ENCODE measurements at places on chromosomes 5 and 9. TPM values are rescaled to one million over a fixed set of nuclear protein-coding genes. Genes with fewer than 3 reads are reported as not detected.

DNA sequence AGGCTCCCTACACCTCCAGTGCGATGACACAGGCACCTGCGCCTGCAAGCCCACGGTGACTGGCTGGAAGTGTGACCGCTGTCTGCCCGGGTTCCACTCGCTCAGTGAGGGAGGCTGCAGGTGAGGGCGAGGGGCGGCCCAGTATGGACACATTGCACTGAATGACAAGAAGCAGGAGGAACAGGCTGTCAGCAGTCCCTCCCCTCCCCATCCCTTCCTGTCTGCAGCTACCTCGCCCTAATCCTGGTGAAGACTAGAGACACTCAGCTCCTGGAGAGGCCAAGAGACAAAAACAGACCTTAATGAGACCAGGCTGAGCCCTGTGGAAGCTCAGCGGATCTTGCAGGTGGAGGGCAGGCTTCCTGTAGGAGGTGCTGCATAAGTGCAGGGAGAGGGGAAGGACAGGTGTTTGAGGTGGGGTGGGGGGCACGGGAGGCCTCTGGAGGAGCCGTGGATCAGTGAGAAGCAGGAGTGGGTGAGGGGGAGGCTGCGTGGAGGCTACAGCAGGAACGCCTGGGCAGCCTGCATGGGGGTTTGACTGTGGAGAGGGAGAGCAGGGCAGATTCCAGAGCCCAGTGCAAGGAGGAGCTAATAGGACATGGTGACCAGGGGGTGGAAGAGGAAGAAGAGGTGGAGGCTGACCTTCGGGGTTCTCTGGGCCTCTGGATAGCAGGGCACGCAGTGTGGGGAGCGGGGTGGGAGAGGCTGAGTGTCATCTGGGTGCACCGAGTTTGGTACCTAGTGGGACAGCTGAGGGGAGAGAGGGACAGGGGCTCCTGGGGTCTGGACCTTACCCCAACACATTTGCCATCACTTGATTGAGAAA is 30.4 kb downstream of the LAMC3 start:
- DNase-seq, result no peak

GRCh38 chr5:69489246-69489645 is 3.3 kb upstream of the OCLN start:
- no peak for DNase-seq

- DNase-seq, result no peak
Measured at GRCh38 chr5:174827558-174827957, 103.2 kb downstream of the MSX2 start.

- DNase-seq, result no peak
Measured at GRCh38 chr9:25449503-25449902, 228.7 kb downstream of the TUSC1 start.

- no peak for DNase-seq
Measured at GRCh38 chr9:84207491-84207951, 133.0 kb downstream of the SLC28A3 start.

DNA sequence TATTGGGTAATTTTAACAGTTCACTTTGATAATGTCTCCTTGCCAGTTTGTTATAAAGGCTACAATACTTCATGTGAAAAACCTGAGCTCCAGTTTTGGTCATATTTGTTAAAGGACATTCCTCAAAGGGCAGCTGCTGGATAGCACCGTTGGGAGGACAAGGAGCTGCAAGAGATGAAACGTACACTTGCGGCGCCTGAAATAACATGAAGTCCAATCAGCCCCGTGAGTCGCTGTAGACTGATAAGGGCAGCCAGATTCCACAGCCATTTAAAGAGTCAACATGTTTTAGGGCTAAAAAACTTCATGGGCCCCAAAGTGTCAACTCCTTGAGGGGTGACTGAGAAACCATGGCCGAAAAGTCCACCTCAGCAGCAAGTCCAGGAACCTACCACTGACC is 85.6 kb upstream of the IFNK start:
- no peak for DNase-seq

DNA sequence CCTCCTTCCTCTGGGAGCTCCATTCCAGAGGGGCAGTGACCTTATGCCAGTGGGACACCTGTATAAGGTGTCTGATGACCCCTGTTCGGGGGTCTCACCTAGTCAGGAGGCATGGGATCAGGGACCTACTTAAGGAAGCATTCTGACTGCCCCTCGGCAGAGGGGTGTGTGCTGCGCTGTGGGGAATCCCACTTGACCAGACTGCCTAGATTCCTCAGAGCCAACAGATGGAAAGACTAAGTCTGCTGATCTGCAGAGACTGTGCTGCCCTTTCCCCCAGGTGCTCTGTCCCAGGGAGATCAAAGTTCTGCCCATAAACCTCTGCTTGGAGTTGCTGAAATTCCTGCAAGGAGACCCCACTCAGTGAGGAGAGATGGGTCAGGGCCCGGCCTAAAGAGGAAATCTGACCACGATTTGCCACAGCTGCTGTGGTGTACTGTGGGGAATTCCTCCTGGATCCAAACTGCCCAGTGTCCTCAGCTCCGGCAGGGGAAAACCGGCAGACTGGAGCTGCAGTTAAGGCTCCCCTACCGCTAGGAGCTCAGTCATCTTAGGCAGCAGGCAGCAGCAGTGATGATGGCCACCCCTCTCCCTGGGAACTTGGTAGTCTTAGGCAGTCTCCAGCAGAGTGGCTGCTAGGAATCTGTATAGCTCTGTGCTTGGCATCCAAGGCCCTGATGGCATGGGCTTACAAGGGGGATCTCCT is 34.8 kb upstream of the FAM120A start:
- DNase-seq, result no peak

DNA sequence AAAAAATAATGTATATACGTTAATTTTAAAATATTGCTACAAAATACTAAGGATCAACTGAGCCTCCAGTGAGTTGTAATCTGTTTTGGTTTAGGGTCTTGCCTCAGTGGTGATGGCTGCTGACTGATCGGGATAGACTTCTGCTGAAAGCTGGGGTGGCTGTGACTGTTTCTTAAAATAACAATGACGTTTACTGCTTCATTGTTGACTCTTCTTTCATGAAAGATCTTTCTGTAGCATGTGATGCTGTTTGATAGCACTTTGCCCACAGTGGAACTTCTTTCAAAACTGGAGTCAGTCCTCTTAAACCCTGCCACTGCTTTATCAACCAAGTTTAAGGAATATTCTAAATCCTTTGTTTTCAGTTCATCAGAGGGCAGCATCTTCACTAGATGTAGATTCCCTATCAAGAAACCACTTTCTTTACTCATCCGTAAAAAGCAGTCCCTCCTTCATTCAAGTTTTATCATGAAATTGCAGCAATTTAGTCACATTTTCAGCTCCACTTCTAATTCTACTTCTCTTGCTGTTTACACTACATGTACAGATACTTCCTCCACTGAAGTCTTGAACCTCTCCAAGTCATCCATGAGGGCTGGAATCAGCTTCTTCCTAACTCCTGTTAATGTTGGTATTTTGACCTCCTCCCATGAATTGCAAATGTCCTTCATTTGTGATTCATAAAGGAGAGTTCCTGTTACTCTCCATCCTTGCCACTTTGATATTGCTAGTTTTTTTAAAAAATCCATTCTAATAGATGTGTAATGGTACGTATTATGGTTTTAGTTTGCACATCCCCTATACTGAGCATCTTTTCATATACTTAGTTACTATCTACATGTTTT is 41.5 kb upstream of the PTPDC1 start:
- DNase-seq, result no peak

GRCh38 chr9:69579760-69580581 is 92.2 kb downstream of the APBA1 start:
- no peak for DNase-seq

- no peak for DNase-seq
Measured at GRCh38 chr9:28999057-28999456, 1425.8 kb upstream of the C9orf72 start.

GRCh38 chr5:44246986-44247385 is 142.2 kb downstream of the FGF10 start:
- DNase-seq, result no peak

DNA sequence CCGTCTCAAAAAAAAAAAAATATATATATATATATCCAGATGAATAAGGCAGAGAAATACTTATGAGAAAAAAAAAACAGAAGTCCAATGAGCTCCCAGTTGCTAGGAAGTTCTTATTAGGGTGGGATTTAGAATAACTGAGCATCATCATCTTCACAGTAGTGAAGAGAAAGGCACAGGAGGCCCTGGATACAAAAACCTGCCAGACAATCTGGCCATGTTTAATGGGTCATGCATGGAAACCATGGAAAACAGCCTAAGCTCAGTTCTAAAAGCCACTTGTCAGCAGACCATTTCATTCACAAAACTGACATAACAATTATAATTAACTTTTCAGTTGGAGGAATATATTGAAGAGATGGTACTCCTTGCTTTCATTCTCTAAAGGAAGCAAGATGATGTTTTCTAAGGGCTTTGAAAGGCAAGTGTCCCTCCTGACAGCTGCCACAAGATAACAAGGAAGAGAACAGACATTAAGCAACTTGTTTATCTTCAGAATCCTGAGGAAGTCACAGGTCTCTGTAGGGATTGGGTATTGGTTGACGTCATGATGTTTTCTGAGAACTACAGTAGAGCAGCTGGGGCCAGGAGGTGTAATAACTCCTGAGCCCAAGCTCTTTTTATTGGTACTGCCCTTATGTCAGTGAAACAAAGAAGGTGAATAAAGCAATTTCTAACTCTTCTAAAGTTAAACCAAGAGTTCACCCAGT is 463.1 kb downstream of the DMAC1 start:
- DNase-seq, result no peak

- DNase-seq, result no peak
Measured at GRCh38 chr9:112174965-112175795, at the start of gene SUSD1. Gene SUSD1, minus strand, starts transcription at chr9:112175297. Its CDS starts 62 bp downstream, at chr9:112175235.

- DNase-seq, result no peak
Measured at GRCh38 chr9:8764051-8764450, 964.5 kb upstream of the DMAC1 start.

The LCN9 gene
- not detected for total RNA-seq

The RORB gene
- total RNA-seq, result 0.08 TPM

The SERF1A gene
- 8.3 TPM for total RNA-seq

The ZNF658 gene
- total RNA-seq, result 7.6 TPM

The UIMC1 gene
- total RNA-seq, result 65.8 TPM

The PCDHGA3 gene
- total RNA-seq, result 7.6 TPM

The SLC35A4 gene
- 65.7 TPM for total RNA-seq

The PCAT7 gene
- not detected for total RNA-seq

The PKD2L2 gene
- not detected for total RNA-seq

The UNC13B gene
- total RNA-seq, result 22.2 TPM

The HRCT1 gene
- total RNA-seq, result not detected

The EGFL7 gene
- 113 TPM for total RNA-seq

The CTXN3 gene
- not detected for total RNA-seq

The FOXD4L6 gene
- total RNA-seq, result not detected

The PPIC gene
- 21.0 TPM for total RNA-seq

The FCN2 gene
- total RNA-seq, result 0.23 TPM

Data from ovary (tissue), 10 donors.